ENCODE measurements at places on chromosomes 6 and 20.
A peak's percentile ranks its signal among the peaks of the same experiment; 100 is the strongest.

DNA sequence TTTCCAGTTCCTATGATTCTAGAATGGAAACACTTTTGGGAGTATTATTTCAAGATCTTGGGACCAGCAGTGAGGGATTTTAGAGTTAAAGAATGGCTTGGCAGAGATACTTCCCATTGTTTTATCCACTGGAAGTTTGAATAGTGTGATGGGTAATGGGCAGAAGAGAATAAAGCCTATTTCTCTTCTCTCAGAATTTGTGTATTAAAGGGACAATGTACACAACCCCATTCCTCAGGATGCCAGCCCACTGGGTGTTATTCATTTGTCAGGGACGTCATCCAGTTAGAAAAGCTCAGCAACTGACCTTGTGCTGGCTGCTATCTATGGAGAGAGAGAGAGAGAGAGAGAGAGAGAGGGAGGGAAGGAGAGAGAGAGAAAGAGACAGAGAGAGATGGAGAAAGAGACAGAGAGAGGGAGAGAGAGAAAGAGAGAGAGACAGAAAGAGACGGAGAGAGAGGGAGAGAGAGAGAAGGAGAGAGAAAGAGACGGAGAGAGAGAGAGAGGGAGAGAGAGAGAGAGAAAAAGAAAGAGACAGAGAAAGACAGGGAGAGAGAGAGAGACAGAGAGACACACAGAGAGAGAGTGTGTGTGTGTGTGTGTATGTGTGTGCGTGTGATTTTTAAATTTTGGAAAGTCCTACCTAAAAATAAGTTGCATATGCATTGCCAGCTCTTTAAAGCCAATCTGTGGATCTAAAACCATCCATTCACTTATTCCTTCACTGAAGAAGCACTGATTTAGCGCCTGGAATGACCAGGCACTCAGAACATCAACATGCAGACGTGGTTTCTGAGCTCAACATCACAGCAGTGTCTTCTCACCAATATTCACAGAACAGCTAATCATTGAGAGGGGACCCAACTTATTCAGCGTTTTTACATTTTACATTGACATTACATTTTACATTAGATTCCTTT, 388.8 kb downstream of the THBS2 start:
- no peak for DNase-seq

DNA sequence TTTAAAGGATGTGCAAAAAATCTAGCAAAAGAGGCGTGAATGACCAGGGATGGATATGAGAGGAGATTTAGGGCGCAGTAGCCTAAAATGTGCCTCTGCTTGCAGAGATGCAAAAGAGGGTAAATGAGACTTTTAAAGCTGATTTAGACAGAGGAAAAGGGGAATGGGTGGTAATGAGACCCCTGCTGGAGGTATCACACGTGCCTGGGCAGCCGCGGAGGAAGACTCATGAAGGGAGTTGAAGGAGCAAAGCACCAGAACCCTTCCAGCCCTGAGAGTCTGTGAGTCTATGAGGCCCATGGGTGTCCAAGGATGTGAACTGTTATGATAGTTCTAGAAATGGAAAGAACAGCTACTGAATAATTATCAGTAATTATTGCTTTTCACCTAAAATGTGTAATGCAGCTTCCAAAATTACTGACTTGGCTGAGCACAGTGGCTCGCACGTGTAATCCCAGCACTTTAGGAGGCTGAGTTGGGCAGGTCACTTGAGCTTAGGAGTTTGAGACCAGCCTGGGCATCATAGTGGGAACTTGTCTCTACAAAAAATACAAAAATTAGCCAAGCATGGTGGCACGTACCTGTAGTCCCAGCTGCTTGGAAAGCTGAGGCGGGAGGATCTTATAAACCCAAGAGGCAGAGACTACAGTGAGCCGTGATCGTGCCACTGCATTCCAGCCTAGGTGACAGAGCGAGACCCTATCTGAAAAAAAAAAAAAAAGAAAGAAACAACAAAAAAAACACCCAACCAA, 38.2 kb upstream of the TIAM2 start:
- DNase-seq: no peak

DNA sequence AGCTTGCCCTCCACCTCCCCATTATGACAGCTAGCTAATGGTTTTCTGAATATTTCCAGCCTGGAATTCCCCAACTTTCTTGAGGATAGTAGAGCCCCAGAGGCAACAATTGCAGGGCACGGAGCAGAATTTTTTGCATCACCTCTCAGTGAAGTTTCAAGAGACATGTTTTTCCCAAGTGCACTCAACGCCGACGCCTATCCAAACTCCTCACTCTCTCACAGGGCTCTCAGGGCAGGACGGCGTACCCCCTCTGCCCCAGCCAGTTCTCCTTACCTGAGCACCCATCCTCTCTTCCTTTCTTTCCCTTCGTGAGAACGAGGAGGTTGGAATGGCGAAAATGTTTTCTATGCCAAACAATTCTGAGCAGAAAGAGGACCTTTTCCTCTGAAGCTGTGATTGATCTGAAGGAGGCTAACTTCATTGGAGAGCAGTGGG, 83.1 kb upstream of the FOXQ1 start:
- DNase-seq: no peak

GRCh38 chr6:1042583-1043457, 269.1 kb upstream of the FOXQ1 start:
- no peak for DNase-seq

- no peak for DNase-seq
Observed at GRCh38 chr6:138204792-138205384, 13.4 kb downstream of the PBOV1 start.

DNA sequence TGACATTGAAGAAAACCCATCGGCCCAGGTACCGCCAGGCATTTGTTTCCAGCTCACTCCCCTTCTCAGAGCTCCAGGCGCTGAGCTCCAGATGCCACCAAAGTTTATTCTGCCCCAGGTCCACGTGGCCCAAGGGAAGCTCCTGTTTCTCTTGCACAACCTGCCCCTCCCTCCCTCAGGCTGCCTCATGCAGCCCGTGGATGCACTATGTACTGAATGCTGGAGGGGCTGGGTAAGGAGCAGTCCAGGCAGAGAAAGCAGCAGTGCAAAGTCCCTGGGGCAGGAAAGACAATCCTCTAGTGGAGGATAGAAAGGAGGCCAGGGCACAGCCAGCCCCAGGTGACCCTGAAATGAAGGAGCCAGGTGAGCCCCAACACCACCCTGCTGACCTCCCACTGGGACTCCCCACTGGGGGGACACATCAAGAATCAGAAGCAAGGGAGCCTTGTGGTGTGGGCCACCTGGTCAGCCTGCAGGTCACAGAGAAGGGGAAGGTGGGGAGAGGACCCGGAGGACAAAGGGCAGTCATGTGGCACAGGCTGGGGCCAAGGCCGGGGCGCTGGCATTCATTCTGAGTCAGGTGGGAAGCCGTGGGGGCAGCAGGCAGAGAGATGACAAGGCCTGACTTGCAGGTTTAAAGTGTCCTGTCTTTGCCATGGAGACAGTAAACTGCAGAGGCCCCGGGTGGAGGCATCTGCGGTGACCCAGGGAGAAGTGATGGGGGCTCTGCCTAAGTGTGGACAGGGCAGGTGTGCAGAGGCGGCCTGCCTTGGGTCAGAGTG, 230.1 kb downstream of the PREX1 start:
- DNase-seq: no peak

DNA sequence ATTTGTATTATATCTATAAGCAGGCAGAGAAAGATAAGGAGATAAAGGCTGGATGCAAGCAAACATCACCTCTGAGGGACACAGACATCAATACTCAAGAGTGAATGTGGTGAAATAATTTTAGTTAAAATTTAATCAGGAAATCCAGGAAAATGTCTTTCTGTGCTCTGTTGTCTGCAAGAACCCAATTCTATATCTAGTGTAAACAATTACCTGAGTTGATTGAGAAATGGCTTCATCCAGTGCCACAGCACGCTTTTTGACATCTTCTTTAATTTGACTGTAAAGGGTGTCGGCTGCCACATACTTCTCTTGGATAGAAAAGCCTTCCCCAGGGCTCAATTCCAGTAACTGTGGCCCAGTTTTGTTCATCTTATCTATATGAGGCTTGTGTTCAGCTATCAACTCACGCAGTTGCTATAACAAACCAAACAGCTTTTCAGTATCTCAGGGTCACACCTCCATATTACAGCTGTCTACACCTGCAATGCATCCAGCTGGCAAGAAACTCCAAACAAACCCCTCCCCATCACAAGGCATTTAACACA, 131.6 kb downstream of the DST start:
- DNase-seq: no peak

DNA sequence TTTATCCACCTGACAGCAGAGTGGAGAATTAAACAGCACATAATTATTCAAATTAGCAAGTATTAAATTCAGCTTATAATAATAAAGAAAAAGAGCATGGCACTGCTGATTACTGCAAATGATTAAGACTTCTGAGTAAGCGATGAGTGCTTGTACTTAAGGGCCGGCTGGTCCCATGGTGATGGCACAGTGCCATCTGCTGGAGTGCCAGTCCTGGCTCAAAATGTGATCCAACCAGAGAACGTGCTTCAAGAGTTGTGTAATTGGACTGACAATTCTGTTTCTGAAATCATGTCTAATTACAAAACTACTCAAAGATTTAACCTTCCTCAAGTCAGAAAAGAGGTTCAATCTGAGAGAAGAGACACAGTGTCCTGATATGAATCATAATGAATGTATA, 181.6 kb upstream of the RGS17 start:
- peak; percentile 2 for DNase-seq

GRCh38 chr6:74369556-74369993, 673.6 kb downstream of the CD109 start:
- no peak for DNase-seq

Data from naive thymus-derived CD4-positive, alpha-beta T cell (primary cell).